Astrocyte of the spinal cord (primary cell): ENCODE measurements at places on chromosomes 5 and 9.

GRCh38 chr5:41763081-41763480 lies 107.1 kb downstream of the OXCT1 start:
- DNase-seq = peak; percentile 77

DNA sequence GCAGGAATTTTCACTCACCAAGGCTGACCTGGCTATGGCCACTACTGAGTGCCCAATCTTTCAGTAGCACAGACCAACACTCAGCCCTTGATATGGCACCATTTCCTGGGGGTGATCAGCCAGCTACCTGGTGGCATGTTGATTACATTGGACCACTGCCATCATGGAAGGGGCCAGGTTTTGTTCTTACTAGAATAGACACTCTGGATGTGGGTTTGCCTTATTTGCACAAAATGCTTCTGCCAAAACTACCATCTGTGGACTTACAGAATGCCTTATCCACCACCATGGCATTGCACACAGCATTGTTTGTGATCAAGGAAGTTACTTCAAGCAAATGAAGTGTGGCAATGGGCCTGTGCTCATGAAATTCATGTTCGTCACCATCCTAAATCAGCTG lies 69.7 kb upstream of the SH3GL2 start:
- no peak for DNase-seq

DNA sequence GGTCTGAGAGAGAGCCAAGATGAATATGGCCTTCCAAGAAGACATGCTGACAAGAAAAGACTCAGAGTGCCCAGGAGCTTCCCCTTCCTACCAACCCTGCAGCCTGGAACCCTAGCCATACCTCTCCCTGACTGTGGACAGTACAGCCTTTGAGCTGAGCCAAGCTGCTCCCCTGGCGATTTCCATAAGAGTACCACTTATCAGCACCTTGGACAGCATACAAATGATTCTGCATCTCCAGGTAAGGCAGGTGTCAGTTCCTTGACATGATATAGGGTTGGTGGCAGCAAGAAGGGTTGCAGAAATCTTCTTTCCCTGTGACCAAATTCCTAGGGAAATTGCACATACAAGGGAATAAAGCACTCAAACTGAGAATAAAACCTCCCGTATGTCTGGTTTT lies 58.3 kb downstream of the MFAP3 start:
- DNase-seq = no peak

- peak; percentile 59 for DNase-seq
Observed at GRCh38 chr9:127612939-127613582, 984 bp downstream of the STXBP1 start.

- DNase-seq = no peak
Observed at GRCh38 chr5:1883120-1883924, 597 bp upstream of the IRX4 start.

DNA sequence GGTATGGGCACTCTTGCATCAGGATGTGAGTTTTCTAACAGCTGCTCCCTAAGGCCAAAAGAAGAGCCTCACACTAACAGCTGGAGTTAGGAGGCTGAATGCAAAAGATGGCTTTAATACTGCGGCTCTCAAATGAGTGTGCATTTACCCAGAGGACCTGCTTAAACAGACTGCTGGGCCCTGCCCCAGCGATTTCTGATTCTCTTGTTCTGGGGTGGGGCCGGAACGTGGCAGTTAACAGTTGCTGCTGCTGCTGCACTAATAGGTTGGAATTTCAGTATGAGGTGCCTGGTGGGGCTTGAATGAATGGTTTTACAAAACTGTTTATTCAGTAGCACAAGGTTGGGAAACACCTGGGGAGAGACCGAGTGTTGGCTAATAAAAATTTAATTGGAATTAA lies 26.1 kb downstream of the HMGCR start:
- no peak for DNase-seq

- DNase-seq = no peak
Observed at GRCh38 chr5:159903131-159903530, 13.2 kb upstream of the ADRA1B start.

GRCh38 chr5:86070719-86071118 lies 547.0 kb upstream of the COX7C start:
- no peak for DNase-seq

- DNase-seq = no peak
Observed at GRCh38 chr5:176787676-176788075, 22.7 kb upstream of the UNC5A start.

GRCh38 chr5:1538276-1538675 lies 14.5 kb upstream of the LPCAT1 start:
- DNase-seq = no peak

- no peak for DNase-seq
Observed at GRCh38 chr5:146909255-146910068, 30.9 kb upstream of the PPP2R2B start.

GRCh38 chr9:86637515-86637914 lies 283.3 kb upstream of the TUT7 start:
- DNase-seq = peak; percentile 66

DNA sequence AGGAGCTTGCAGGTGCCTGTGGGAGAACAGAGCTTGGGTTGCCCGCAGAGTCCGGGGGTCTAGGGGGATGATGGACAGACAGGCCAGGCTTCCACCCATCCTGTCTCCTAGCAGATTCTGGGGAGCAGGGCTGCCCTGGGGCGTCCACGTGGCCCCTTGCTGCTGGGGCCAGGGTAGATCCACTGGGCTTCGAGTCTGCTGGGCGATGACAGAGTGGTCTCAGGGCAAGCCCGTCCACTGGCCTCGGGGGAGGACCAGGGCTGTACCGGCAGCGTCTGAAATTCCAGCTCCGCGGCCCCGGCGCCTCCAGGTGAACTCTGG lies 124.2 kb upstream of the IRX4 start:
- no peak for DNase-seq

DNA sequence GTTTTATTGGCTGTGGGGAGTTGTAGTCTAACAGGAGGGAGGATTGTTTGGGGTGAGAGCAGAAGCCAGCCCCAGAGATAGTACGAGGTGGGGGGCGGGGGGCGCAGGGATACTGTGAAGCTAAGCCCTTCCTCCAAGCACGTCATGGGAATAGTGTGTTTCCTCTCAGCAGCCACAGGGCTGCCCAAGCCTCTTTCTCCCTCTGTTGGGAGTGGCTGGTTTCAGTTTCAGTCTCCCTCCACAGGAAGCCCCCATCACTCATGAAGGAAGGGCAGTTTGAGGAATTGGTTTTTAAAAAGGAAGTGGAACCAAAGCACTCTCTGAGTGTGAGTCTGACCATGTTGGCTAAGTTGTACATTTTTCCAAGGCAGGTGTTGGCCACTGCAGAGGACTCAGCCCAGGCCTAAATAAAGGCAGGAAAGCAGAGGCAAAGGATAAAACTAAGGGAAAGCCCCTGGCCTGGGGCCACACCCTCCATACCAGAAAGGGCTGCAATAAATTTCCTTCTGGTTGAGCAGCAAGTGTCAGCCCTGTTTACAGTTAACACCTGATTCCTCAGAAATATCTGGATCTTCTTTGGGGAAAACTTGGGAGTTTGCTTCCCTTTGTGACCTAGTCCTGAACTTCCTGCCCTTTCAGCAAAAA lies 3.2 kb downstream of the RAB24 start:
- DNase-seq = peak; percentile 82

GRCh38 chr5:132790201-132790865 lies 13.3 kb upstream of the SEPTIN8 start:
- DNase-seq = no peak

- no peak for DNase-seq
Observed at GRCh38 chr5:62065050-62065449, 241.0 kb upstream of the KIF2A start.

- no peak for DNase-seq
Observed at GRCh38 chr5:78511121-78511906, 137.3 kb downstream of the LHFPL2 start.

DNA sequence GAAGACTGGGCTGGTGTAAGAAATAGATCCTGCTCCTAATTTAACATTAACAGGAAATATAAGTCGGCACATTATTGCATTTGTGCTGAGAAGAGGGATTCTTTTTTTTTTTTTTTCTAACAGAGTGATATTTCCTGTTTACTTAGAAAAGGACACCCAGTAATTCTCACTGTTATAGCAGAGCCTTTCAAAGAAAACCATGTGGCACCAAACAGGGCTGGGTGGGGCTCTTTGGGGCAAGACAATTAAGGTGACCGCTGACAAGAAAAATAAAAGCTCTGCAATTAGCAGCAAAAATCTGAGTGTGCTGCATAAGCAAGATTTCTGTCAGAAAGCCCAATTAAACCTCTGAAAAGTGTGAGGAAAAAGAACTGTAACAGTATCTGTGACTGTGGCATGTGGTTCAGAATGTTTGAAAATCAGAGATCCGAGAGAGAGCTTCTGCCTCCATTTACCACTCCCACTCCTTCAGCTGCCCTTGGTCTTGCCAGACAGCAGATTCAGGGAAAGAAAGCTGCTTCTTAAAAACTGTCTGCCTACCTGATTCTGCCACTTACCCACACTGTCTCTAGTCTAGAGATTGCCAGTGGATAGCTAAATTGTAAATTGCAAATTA lies 77.1 kb upstream of the IQGAP2 start:
- DNase-seq = no peak

DNA sequence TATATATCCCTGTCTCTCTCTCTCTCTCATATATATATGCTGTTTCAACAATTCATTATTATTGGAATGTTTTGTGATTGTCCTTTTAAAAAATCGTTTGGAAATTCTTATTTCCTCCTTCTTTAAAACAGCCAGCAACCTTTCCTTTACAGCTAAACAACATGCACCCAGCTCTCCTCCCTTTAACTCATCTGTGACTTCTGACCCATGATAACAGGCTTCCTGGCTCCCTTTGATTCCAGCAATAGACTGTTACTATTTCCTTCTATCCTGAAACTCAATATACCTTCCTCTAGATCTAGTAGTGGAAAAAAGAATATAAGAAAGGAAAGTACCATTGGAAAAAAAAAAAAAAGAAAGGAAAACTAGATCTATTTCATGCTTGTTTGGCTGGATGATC lies 254.7 kb upstream of the RGMB start:
- DNase-seq = no peak
